A549 treated with DMSO at 1 μM for 4 hours (cell line): ENCODE measurements at places on chromosomes 7 and 10. TPM values are rescaled to one million over a fixed set of nuclear protein-coding genes. Genes with fewer than 3 reads are reported as not detected.

The GPR26 gene
- not detected in 5 replicates for total RNA-seq

The SORCS1 gene
- total RNA-seq: not detected in 5 replicates

The SPDYE6 gene
- not detected in 5 replicates for total RNA-seq

The CCDC172 gene
- total RNA-seq: not detected in 5 replicates

The ADIRF gene
- 0.17 TPM in 1 of 5 replicates, not detected in the others for total RNA-seq

The ST8SIA6 gene
- total RNA-seq: 0.09 to 0.19 TPM (median 0.13 TPM) in 5 replicates

The PLEKHS1 gene
- 0.05 to 0.19 TPM (median 0.08 TPM) in 4 of 5 replicates, not detected in the other for total RNA-seq

The SLC16A9 gene
- total RNA-seq: 0.07 to 0.17 TPM (median 0.14 TPM) in 5 replicates

The PNLIP gene
- total RNA-seq: not detected in 5 replicates

The MPP7 gene
- 0.08 to 0.24 TPM (median 0.15 TPM) in 5 replicates for total RNA-seq

The VWA2 gene
- not detected in 5 replicates for total RNA-seq

The GNAT3 gene
- total RNA-seq: not detected in 5 replicates

The TCF7L2 gene
- total RNA-seq: 18.1 to 24.3 TPM (median 21.0 TPM) in 5 replicates

The SLC13A1 gene
- total RNA-seq: not detected in 5 replicates

The TFPI2 gene
- 265 to 336 TPM (median 271 TPM) in 5 replicates for total RNA-seq

The MAT1A gene
- 0.11 TPM in 1 of 5 replicates, not detected in the others for total RNA-seq

The HMX3 gene
- not detected in 5 replicates for total RNA-seq

The CPA4 gene
- 6.1 to 12.3 TPM (median 8.3 TPM) in 5 replicates for total RNA-seq

The ELFN1 gene
- total RNA-seq: 0.39 to 0.57 TPM (median 0.49 TPM) in 5 replicates

The MYL10 gene
- 0.24 TPM in 1 of 5 replicates, not detected in the others for total RNA-seq

The CPXM2 gene
- 0.02 TPM in 1 of 5 replicates, not detected in the others for total RNA-seq

The CCDC3 gene
- total RNA-seq: 0.91 to 1.2 TPM (median 0.95 TPM) in 5 replicates

The TRPV6 gene
- total RNA-seq: not detected in 5 replicates

The ANKRD30A gene
- total RNA-seq: 0.41 to 1.1 TPM (median 0.74 TPM) in 5 replicates

The PDK4 gene
- 3.7 to 5.6 TPM (median 5.0 TPM) in 5 replicates for total RNA-seq

The EBF3 gene
- 0.09 to 0.28 TPM (median 0.21 TPM) in 5 replicates for total RNA-seq
